Activated T-cell treated with anti-CD3 and anti-CD28 coated beads, Interleukin-2, amount 50 U/mL, for 1 hour (primary cell): ENCODE measurements at places on chromosomes 2 and 18.

GRCh38 chr2:120229341-120229740, 6.1 kb upstream of the TMEM185B start:
- DNase-seq, result no peak

GRCh38 chr18:51668101-51668500, 470.6 kb upstream of the MEX3C start:
- DNase-seq, result no peak

DNA sequence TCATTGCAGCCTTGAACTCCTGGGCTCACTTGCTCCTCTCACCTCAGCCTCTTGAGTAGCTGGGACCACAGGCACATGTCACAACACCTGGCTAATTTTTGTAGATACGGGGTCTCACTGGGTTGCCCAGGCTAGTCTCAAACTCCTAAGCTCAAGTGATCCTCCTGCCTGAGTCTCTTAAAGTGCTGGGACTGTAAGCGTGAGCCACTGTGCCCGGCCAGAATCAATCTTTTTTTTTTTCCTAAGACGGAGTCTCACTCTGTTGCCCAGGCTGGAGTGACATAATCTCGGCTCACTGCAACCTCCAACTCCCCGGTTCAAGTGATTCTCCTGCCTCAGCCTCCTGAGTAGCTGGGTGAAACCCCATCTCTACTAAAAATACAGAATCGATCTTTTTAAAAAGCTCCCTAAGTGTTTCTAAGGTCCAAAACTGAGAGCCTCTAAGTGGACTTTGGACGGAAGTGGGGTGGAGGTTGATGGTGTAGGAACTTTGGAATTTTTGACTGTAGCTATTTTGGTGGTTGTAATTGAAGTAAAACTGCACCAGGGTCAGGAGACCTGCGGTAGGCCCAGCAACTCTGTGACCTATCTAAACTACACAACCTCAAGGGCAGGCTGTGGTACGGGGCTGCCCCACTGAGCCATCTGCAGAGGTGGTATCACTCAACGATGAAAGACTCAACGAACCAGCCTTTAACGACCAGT, 82.9 kb downstream of the POLR1A start:
- DNase-seq, result no peak

GRCh38 chr2:121875585-121876185, 120.2 kb downstream of the TSN start:
- DNase-seq, result no peak

GRCh38 chr2:136236019-136236418, 118.1 kb upstream of the CXCR4 start:
- DNase-seq, result no peak

DNA sequence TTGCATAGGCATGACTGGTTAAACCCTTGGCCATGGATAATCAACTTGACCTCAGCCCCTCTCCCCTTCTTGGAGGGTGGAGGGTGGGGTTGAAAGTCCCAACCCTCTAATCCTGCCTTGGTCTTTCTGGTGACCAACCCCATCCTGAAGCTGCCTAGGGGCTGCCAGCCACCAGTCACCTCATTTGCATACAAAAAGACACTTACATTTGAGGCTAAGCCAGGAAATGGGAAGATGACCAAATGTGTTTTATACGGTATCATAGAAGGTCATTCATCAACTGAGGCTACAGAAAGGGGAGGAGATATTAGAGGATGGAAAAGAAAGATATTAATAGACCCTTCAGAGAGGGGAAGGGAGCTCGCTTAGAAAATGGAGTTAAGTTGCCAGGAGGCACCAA, 96.8 kb downstream of the NCK2 start:
- DNase-seq, result no peak

DNA sequence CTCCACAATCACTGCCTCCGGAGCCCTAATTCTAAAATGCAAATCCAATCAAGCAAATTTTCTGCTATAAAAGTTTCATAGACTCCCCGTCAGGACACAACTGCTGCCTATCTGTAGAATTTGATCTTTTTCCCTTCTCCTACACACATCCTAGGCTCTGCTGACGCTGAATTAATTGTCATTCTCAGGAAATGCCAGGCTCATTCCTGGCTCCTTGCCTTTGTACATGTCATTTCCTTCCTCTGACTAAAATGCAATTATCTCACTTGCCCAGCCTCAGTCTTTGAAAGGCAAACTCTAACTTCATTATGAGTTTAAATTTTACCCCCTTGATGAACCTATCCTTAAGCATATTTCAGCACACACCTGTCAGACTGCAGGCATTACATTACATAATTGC, 844.9 kb upstream of the CRIM1 start:
- DNase-seq, result no peak

- DNase-seq, result no peak
Observed at GRCh38 chr2:233003658-233004555, 9.1 kb downstream of the NGEF start.

- DNase-seq, result no peak
Observed at GRCh38 chr2:173159791-173160463, 84.3 kb downstream of the MAP3K20 start.

- DNase-seq, result no peak
Observed at GRCh38 chr2:168641636-168642035, 160.8 kb upstream of the NOSTRIN start.

DNA sequence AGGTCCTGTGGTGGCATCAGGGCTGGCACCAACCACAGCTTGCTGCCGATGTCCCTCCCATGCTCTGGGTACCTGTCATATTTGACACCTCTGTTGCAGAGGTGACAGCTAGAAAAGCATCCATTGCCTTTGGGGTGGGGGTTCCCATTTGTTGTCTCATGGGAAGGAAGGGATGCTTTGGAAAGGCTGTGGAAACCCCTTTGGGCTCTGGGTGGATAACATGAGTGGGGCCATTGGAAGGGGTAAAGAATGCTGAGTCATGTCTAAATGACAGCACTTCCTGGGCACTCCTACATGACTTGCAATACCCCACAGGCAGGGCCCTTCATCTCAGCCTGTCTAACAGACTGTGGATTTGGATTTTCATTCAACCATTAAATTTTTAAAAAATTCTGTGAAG, 27.8 kb downstream of the CTIF start:
- DNase-seq, result no peak

DNA sequence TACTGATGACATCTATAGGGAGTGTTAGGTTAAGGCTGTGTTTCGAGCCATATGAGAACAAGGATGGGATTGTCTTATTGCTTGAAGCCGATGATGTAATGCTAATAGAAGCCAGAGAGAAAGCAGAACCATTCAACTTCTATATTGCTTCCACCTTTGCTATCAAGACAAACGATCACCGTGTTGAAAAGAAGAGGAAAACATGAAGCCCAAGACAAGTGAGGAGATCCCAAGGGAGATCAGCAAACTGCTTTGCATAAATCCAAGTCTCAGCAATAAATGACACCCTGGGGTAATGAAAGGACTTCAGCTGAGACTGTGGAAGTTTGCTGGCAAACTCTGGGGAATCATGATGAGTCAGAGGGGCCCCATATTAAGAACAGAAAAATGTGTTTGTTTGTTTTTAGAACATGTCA, 206.2 kb downstream of the NCKAP5 start:
- no peak for DNase-seq

DNA sequence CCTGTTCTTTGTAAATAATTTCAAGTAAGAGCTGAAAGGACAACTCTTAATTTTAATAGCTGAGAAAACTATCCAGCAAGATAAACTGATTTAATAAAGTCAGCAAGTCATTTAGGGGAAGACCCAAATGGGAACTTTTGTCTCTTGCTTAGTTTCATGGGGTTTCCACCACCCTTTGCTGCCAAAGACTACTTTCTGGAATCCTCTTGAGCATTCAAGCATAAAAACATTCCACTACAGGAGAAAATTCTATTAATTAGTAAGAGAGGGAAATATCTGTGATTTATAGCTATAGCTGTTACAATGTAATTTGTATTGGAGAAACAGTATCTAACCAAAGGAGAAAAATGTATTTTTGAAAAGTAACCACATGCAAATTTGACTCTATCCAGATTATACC, 20.6 kb downstream of the EFEMP1 start:
- no peak for DNase-seq

GRCh38 chr18:577643-578375, 2.4 kb upstream of the CETN1 start:
- no peak for DNase-seq

GRCh38 chr2:168525020-168525419, 68.9 kb downstream of the CERS6 start:
- no peak for DNase-seq

DNA sequence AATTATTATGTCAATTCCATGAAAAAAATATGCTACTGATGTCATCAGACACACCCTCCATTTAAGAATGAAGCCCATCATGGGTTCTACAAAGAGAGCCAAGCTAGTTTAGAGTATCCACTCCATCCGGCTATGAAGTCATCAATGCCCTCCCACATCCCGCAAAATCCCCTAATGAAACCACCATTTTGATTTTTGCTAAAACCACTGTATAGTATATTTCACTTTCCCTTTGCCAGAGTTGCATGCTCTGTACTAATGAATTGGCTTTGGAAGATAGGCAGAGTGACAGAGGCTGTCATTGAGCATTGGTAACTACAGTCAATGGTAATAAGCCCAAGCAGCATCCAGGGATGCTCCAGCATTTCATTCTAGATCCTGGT, 118.6 kb downstream of the ANKRD44 start:
- DNase-seq, result no peak

GRCh38 chr2:219581346-219581745, 9.2 kb downstream of the INHA start:
- DNase-seq, result no peak

GRCh38 chr18:36744261-36744876, 84.4 kb downstream of the TPGS2 start:
- DNase-seq, result no peak

DNA sequence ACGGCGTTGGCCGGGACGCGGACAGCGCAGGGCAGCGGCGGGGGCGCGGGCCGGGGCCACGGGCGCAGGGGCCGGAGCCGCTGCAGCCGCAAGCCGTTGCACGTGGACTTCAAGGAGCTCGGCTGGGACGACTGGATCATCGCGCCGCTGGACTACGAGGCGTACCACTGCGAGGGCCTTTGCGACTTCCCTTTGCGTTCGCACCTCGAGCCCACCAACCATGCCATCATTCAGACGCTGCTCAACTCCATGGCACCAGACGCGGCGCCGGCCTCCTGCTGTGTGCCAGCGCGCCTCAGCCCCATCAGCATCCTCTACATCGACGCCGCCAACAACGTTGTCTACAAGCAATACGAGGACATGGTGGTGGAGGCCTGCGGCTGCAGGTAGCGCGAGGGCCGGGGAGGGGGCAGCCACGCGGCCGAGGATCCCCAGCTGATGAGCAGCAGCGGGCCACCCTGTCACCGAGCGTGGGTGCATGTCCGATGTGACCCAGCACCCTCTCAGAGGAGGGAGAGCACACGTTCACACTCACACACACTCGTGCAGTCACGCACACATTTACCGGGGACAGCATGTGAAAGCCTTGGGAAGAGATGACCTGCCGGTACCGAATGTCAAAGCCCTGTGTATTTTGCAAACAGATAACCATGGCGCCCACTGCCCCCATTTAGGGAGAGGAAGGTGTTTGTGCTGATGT, 4.2 kb downstream of the GDF7 start:
- DNase-seq, result no peak
